Cortex of kidney (tissue), 1 donor: ENCODE measurements at places on chromosomes 5 and 9.

- DNase-seq = no peak
Observed at GRCh38 chr5:59380350-59380951, 513.1 kb downstream of the PDE4D start.

GRCh38 chr9:107422189-107423185 lies 67.1 kb downstream of the KLF4 start:
- DNase-seq = no peak

GRCh38 chr9:3409453-3409852 lies 116.3 kb downstream of the RFX3 start:
- DNase-seq = no peak

- no peak for DNase-seq
Observed at GRCh38 chr9:34381323-34381722, 4.6 kb upstream of the MYORG start.

GRCh38 chr9:114680259-114681001 lies 1.6 kb downstream of the TEX48 start:
- DNase-seq = no peak

DNA sequence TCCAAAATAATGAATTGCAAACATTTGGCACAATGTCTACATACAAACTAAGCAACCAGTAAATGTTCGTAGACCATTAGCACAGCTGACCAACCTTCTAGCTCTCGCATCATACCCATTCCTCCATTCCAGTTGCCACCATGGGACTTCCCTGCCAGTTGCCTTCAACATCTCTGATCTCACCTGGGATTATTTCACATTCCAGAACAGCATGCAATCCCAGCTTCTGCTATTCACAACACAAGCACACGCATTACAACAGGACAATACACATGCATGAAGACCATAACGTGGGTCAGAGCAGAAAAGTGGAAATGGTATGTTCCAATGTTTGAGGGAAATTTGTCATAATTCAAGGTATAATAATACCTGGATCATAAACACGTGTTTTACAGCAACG lies 848.2 kb upstream of the DMAC1 start:
- no peak for DNase-seq

DNA sequence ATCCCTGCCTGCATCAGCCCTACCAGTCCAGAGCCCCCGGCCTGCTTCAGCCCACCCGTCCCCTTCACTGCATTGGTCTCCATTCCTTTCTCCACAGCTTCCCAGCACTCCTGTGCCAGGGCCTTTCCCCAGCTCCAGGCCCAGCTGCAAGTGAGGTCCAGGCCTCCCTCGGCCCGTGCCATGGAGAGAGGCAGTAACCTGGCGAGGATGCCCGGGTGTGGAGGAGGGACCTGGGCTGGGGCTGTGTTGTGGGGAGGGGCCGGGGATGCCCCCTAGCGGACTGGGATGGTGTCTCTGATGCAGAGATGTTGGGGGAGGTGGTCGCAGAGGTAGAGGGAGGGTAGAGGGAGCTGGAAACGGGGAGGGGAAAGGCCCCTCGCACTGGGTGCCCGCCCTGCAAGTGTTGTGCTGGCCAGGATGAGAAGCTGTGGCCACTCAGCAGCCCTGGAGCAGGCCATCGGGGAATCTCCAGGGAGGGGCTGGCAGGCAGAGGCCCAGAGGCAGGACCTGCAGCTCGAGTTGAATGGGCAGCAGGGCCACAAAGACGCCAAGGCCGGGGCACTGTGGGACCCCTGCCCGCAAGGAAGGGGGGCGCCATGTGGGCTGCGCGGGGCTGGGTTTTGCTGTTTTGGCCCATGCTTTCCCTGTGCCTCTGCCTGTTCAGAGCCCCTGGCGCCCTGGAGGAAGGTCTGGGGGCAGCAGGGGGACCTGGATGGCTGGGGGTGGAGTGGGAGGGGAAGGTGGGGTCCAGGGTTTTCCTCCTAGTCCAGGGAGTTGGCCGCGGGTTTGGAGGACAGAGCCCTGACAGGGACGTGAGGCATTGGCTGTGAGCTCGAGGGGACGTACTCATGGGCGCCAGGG lies 26.0 kb upstream of the NKD2 start:
- DNase-seq = no peak

DNA sequence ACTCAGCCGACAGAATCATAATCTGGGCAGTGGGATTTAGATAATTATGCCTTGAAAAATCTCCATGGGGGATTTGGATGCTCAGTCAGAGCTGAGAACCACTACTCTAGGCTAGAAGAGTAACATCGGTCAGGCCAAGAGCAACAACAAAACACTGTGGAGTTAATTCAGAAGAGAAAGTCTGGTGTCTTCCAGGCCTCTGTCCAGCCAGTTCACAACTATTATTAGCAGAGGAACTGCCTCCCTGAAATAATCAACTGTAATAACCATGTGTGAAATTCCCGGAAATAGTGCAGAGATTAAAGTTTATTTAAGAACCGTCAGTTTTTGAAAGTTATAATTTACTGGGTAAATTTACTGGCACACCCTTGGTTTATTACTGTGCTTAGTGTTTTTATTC lies 8.2 kb upstream of the MARCHF3 start:
- DNase-seq = no peak

- no peak for DNase-seq
Observed at GRCh38 chr5:57841676-57842363, 359.2 kb upstream of the ACTBL2 start.

- DNase-seq = no peak
Observed at GRCh38 chr5:100517301-100517974, 17.7 kb upstream of the FAM174A start.

DNA sequence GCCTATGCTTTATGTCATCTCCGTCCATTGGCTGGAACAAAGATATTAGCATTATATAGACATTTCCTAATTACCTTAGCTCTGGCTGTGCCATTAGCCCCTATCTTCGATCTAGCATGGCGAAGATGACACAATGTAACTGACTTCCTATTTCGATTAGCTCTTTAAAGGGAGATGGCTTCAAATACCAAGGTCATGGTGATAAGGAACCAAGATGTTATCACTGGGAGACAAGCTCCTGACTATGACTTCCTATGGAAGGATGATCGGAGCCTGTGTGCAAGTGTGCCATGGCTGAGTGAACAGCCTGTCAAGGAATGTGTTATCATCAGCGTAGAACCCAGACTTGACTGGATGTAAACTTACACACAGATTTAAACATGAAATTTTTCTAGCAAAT lies 602.1 kb downstream of the PSAT1 start:
- no peak for DNase-seq

DNA sequence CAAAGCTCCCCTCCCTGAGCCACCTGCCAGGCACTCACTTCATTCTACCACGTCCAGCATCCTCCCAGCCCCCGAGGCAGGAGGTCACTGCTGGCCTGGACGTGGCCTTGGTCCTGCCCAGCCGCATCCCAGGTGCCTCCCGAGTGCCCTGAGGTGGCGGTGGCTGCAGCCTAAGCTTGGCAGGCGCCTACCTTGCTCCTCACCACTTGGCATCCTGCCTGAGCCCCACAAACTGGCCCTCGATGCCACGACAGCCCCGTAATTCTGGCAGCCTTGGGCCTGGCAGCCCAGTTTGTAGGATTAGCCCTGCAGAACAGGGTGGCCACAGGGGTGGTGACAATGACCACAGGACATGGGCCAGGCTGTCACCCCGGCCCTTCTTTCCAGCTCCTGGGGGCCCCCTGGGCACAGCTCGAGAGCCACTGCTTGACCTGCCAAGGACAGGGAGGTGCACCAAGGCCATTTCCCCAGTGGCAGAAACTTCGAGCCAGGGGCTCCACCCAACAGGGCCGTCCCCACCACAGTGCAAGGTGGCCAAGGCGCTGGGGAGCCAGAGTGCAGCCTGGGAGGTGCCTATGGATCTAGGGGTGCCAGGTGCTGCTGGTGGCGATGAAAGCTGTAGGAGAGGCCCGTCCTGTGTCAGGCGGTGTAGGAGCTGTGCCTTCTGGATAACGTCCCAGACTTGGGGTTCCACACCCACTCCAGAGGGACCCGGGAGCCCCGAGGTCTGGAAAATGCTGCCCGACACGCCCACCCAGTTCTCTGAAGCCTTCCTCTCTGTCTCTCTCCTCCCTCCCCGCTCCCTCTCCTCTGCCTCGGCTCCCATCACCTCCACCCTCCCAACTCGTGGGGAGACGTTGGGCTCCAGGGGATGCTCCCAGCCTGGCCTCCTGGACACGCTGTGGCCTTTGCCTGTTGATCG lies 18.4 kb downstream of the NKD2 start:
- no peak for DNase-seq

DNA sequence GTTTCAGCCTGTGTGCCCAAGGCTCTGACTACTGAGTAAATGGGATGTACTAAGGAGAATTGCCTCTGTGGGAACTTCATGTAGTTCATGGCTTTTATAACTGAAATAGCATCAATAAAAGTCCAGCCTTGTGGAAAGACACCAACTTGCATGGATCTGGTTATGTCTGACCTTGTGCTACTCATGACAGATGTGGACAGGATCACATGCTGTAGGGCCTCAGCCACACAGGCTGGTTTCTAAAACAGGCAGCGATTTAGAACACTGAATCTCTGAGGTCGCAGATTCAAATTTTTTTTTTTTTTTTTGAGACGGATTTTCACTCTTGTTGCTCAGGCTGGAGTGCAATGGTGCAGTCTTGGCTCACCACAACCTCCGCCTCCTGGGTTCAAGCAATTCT lies 66.5 kb upstream of the SPIN1 start:
- no peak for DNase-seq

- no peak for DNase-seq
Observed at GRCh38 chr5:111422245-111422644, 90.1 kb downstream of the STARD4 start.

DNA sequence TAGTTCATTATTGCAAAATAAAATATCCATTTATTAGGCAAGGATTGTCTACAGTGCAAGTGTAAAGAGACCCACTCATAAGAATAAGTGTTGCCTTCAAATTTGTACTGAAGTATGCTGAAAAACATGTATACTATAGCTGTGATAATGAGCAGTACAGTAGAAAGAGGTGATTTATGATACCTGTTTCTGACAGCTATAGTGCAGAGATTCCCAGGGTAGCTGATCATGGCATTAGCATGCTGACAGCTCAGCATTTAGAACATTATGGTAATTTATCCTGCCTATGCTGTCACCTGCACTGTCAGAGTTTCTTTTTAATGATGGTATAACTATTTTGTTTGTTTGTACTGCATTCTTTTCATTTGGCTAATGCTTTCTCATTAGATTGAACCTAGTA lies 177.6 kb upstream of the TLX3 start:
- DNase-seq = no peak

DNA sequence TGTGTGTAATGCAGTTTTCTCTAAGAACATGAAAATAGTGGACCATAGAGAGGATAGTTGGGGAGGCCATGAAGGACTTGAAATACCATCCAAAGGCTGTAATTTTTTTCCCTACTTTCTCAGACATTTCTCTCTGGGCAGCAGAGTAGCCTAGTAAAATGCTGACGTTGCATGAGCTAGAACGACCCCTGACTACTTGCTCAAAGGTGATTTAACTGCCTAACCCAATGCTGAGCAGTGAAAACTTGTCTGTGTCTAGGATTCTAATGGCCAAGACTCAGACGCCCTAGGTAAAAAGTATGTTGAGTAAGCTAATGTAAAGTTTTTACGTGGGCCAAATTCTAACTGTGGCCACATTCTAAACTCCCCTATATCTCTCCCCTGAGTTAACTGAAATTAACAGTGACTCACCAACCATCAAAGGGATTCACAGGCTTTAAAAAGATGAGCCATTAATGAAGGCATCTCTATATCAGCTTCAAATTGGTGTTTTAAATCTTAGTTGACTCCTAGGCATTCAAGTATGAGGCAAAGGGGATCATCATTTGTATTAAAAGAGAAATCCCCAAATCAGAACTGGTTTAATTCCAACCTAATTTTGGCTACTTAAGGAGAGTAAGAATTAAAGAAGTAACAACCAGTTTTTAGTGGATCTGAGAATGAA lies 121.0 kb upstream of the GAS1 start:
- no peak for DNase-seq

DNA sequence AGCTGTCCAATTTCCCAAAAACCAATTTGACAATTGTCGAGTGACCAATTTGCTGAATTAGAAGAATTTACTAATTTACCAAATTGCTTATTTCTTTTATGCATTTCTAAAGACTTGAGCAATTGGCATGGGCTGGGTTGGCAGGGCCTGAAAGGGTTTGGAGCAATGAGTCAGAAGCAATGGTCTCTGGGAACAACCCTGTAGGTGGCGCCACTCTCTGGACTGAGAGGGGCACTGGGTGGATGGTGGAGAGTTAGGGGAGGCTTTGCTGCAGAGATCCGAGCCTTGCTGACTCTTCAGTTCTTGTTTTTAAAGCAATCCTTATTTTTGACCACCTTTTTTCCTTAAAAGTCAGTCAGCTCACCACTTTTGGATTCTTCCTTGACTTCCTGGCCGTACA lies 71.5 kb upstream of the RPS23 start:
- no peak for DNase-seq

DNA sequence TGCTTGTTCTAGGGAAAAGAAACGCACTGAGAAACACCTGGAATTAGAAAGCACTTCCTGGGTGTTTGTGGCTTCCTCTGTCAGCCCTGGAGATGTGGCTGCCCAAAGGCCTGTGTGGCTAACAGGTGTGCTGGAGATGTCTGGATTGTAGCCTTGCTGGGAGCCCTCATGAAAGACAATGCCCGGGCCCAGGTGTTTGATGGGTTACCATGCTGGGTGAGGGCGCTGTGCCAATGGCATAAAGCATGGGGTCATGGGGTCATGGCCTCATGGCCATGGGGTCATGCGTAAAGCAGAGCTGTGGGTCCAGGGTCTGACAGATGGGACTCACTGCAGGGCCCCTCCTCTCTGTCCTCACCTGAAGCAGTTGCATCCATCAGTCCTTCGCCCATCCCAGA lies 21.6 kb downstream of the ANKRD33B start:
- DNase-seq = no peak

- DNase-seq = no peak
Observed at GRCh38 chr9:19445452-19445851, 36.6 kb downstream of the ACER2 start.

- no peak for DNase-seq
Observed at GRCh38 chr5:126389179-126389578, 34.0 kb upstream of the GRAMD2B start.

DNA sequence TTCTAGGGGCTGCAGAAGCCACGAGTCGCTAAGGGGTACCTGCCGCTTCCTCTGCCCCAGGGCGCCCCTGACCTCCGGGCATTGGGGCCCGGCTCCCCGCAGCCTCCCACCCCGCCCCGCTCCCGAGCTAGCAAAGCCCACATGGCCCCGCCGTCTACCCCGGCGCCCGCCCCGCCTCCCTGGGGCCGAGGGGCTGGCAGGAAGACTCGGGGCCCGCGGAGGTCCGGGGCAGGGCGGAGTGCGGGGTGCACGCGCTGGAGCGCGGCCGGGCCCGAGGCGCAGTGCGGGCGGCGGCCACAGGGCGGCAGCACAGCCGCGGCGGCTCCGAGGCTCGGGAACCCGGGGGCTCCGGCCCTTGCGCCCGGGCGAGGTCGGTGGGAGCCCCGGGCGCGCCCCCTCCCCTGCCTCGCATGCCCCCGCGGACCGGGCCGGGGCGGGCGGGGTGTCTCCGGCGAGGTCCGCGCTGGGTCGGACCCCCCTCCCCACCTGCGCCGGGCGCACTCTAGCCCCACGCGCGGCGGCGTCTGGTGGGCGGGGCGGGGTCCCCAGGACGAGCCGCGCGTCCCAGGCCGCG lies 6.7 kb downstream of the NRARP start:
- DNase-seq = no peak

- no peak for DNase-seq
Observed at GRCh38 chr9:69627281-69627680, 44.9 kb downstream of the APBA1 start.

GRCh38 chr5:128687930-128688329 lies 149.9 kb upstream of the FBN2 start:
- DNase-seq = no peak
